ENCODE measurements at places on chromosomes 11 and 22.

DNA sequence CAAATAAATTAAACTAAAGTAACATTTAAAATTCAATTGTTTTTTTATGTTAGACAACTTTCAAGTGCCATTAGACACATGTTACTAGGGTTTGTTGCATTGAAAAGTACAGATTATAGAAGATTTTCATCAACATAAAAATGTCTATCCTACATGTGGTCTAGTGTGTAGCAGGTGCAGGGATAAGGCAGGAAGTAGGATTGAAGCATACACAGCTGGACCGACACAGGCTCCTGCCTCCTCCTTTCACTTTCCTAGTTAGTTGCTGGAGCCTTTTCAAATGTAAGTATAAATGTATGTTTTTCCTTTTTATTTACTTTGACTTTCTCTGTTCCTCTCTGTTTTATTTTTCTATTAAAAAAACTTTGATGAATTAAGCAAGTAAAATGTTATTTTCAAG lies 246.9 kb upstream of the LUZP2 start:
- no peak for DNase-seq

- DNase-seq, result no peak
These were observed 19.3 kb upstream of the CSRP3 start for GRCh38 chr11:19220903-19221724.

GRCh38 chr11:8671193-8671612 lies 11.3 kb downstream of the TRIM66 start:
- DNase-seq, result peak; percentile 53

GRCh38 chr11:48001438-48002021 lies 21.2 kb downstream of the PTPRJ start:
- no peak for DNase-seq

DNA sequence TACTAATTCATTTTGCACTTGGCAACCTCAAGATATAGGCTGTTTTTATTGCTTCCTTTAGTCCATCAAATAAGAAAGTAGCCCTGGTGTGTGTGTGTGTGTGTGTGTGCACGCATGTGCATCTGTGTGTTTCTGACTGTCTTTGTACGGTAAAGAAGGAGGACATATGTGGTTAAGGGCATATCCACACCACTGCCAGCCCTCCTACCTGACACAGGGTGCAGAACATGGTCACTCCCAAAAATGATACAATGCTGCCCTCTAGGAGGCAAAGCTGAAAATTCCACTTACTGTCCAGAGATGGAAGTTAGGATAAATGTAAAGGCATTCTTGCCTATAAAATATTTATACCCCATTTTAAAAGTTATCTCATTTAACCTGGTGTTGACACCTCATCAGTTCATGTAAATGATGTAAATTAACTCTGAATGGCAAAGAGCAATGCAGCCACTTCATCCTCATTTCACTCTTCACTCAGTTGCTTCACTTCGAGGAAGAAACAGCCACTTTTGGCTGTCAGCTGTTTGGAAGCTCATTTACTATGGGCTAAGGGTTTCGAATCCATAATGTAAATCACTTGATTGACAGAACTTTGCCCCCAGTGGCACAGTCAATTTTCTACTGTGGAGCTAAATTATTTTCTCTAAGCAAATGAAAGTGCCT lies 83.1 kb upstream of the MTNR1B start:
- DNase-seq, result peak; percentile 80

DNA sequence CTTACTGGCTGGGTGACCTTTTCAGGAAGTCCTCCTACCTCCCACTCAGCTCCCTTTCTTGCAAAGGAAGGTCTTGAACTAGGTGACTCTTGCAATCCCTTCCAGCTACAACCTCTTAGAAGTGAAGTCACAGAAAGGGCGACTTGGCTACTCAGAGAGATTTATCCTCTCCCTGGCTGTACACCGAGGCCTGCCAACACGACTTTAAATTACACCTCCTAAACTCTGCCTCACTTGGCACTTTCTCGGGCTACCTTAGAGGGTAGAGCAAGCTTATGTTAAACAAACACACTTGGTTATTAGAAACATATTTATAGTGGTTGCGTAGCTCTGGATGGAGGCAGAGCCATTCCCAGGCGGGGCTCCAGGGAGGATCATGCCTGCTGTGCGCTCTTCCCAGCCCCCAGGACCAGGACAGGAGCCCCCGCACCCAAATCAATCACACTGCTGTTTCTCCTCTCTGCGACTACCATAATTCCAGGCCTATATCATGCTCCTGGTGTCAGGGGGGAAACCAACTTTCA lies 358.4 kb downstream of the BUD13 start:
- DNase-seq, result no peak

GRCh38 chr22:43217285-43218030 lies 30.5 kb upstream of the TTLL12 start:
- DNase-seq, result no peak

DNA sequence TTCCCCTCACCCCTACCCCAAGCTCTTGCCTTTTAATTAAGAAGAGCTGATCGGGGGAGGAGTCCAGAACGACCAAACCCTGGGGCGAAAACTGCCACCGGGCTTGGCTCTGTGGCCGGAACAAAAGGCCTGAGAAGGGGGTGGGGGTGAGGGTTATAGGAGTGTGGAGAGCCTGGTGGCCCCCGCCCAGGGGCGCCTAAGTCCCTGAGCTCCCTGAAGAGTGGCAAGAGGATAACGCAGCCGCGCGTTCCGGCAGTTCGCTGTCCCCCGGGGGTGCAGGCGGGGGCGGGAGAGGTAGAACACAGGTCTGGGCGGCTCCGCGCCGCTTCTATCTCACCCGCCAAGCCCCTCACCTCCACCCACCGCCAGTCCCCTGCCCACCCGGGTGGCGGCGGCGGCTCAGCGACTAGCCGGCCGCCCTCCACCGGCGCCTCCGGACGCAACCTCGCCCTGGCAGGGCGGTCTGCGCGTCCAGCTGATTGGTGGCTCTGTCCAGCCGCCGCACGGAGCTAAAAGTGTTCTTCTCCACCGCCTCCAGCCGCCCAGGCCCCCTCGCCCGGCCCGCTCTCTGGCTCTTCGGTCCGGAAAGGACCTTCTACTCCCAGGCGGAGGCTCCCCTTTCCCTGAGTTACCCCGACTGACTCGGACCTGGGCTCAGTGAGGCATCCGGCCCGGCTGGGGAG lies 18.7 kb upstream of the BDNF start:
- peak; percentile 71 for DNase-seq

DNA sequence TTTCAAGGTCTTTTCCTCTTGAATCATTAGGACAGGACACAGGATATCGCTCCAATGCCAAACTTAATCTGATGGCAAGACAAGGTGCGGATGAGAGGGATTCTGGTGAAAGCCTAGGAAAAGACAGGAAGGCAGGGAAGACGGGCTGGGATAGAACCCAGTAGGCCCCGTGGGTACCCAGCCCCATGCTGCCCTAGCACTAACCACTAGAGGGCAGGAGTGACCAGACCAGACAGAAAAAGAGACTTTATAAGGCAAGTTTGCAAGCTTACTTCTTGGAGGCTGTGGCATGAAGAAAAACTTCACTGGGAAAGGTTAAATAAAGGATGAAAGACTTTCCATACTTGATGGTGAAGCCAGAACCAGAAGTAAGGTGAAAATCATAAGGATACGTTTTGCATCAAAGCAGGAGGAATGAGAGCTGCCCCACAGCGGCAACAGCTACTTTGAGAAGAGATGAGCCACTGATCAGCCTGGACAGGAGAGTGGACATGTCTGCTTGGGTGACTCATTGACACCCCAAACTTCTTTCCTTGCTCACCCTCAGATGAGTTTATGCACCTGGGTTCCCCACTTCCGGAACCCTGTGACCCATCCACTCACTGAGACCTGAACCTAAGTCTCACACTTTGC lies 39.8 kb downstream of the SYN3 start:
- DNase-seq, result no peak

GRCh38 chr11:121661880-121662486 lies 209.2 kb upstream of the SORL1-AS1 start:
- peak; percentile 58 for DNase-seq

DNA sequence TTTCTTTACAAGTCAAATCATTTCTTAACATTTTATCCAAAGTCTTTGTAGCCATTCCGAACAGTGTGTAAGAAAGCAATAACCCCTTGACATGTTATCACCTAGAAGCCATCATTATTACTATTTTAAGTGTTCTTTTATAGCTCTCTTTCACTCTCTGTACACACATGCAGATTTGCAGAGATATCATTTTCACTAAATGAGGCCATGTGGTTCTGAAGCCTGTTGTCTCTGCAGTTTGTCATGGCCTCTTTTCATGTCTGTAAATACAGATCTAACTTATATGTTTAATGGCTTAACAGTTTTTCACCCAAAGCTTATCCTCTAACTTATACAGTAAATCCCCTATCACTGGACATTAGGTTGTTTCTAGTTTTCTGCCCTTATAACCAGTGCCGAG lies 166.8 kb downstream of the MYO18B start:
- DNase-seq, result no peak

GRCh38 chr22:28864878-28865596 lies 18.3 kb upstream of the ZNRF3 start:
- DNase-seq, result no peak

DNA sequence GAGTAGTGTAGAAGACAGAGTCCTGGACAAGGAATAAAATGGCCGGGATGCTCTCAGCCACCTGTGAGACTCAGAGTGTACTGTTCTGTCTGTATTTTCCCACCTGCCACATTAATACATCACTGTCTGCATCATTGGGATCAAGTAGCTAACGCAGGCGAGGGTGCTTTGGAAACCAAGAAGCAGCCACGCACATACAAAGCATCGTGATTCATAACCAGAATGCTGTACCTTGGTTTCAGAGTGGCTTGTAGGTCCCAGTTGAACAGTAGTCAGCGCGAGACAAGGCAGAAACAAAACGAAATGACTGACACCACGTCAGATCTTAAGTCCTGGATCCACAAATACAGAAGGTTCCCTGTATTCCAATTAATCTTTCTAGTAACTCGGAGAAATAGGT lies 198.3 kb downstream of the GRIK4 start:
- no peak for DNase-seq

- no peak for DNase-seq
These were observed 246.6 kb upstream of the PLET1 start for GRCh38 chr11:112507281-112507680.

GRCh38 chr11:100098560-100098959 lies 588.5 kb upstream of the ARHGAP42 start:
- DNase-seq, result no peak

DNA sequence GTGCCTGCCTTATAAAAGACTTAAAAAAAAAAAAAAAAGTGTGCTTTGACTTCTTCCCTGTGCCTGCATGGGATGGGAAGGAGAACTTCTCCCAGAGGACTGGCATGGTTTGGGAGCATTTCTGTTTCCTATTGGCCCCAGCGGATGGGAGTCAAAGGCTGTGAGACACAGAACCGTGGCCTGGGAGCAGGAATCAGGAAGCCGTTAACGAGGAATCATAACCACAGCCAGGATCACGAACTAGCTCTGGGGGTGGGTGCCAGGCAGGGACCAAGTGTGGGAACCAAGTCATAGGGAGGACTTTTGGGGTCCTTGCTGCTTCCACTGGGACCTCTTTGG lies 526 bp downstream of the C1QTNF6 start:
- DNase-seq, result no peak

DNA sequence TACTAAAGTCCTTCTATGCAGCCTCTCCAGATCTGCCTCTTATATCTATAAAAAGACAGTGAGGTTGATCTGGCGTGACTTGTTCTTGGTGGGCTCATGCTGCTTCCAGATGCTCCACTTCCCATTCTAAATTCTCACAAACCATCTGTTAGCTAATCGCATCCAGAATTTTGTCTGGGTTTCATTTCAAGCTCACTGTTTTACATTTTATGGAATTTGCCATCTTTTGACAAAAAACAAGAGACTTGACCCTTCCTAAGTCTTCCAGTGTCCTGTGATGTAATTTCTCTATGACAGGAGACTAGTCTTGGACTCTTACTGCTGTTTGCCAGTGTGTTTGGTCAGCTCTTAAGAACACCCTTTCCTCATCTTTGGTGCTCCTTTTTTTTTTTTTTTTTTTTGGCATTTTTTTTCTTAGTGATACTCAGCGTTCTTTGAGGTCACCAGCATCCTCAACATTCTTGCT lies 23.0 kb downstream of the CRKL start:
- no peak for DNase-seq

- DNase-seq, result no peak
These were observed 572.6 kb downstream of the OPCML start for GRCh38 chr11:132959693-132960092.

- no peak for DNase-seq
These were observed 49.1 kb upstream of the MTNR1B start for GRCh38 chr11:92920331-92920730.

DNA sequence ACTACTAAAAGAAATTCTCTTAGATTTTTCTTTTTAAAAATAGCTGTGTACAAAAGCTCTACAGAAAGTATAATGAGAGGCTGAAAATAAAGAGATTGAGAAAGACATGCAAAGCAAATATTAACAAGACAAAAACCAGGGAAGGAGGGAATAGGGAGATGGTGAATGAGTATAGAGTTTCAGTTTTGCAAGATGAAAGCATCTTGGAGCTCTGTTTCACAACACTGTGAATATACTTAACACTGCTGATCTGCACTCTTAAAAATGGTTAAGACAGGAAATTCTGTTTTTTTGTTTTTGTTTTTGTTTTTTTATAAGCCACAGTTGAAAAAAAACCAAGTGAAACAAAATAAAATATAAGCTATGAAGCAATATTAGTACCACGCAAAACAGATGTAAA lies 5.5 kb downstream of the TMEM218 start:
- no peak for DNase-seq

GRCh38 chr11:2298795-2299761 lies 2.6 kb downstream of the C11orf21 start:
- peak; percentile 40 for DNase-seq

DNA sequence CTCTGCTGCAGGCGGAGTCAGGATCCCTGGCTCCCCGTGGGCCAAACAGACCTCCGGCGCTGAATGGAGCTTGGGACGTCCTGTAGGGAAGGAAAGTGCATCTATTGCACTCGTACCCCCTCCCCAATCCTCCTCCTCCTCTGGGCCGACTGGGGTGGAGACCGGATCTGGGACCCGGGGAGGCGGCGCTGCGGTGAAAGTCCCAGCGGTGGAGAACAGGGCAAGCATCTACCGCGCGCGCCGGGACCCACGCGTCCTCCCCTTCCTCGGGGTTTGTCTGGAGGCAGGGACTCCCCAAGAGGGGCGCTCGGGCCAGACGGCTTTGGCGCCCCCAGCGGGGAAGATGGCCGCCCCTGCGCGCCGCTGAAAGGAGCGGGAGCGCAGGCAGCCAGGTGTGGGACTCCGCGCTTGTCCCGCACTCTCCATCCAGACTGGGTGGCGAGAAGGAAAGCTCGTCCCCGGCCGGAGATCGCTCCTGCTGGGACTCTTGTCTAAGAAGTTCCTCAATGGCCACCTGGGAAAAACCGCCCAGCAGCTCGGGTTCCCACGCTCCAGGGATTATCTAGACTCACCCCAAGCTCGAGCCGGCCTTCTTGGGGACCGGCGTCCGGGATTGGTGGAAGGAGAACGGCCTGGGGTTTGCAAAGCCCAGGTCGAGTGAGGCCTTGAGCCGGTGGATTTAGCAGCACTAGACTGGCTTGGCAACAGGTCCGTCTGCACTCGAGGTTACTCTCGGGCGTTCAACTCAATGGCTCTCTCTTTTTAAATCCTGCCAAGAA lies 718 bp downstream of the FADS2 start:
- DNase-seq, result peak; percentile 17

GRCh38 chr11:88332851-88333250 lies 4.7 kb downstream of the CTSC start:
- no peak for DNase-seq
